CD4-positive, alpha-beta T cell treated with Interleukin-21 for 1 hour (primary cell): ENCODE measurements at places on chromosomes 16 and 17.

DNA sequence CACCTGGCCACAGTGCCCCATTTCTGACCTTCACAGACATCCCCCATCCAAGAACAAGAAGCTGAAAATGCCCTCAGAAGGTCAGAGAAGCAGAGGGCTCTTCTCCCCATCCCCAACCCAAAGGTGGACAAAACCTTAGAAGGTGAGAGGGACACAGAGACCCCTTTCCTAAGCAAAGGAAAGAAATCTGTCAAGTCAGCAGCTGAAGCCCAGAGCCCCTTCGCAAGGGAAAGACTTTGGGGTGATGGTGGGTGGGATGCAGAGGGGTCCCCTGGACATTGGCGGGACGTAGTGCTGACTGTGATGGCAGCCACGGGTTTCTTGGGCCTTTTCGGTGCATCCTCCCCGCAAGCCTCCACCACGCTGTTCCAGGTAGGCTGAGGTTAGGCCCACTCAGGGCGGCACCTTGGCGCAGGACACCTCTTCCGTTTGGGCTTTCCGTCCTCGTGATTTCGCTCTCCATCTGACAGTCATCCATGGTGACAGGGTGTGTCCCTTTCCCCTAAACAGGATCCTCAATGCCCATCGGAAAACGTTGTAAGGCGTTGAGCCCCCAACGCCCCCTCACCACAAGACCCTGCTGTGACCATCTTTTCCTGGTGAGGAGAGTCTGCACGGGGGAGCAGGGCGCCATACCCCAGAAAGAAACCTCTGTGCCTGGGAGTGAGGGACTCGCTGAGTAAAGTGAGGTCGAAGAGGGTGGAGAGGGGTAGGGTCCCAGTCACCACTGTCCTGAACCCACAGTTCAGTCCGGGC is 10.7 kb upstream of the GSDMA start:
- DNase-seq, result no peak

- DNase-seq, result no peak
Observed at GRCh38 chr17:48795444-48796162, 21.4 kb downstream of the TTLL6 start.

GRCh38 chr17:27519550-27519949 is 63.3 kb downstream of the KSR1 start:
- DNase-seq, result no peak

- peak; percentile 8 for DNase-seq
Observed at GRCh38 chr17:6420173-6420641, 14.7 kb downstream of the AIPL1 start.

DNA sequence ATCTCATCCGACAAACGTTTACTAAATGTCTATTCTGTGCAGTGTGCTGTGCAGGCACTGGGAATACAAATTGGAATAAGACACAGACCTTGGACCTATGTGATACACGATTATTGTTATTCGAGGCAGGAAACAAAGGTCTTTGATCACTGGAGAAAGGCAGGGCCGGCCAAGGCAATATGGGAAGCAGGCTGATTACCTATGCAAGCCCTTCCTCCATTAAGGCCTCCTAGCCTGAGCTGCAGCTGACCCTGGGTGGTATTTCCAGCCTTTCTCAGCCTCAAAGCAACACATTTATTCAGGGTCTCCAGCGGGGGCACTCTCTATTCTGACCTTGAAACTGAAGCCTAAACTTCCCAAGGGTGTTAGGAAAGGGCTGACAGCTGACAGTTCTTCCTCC is 13.4 kb downstream of the ST6GALNAC1 start:
- no peak for DNase-seq

- no peak for DNase-seq
Observed at GRCh38 chr16:75475420-75475847, 10.9 kb upstream of the TMEM170A start.

- DNase-seq, result no peak
Observed at GRCh38 chr16:89646906-89647305, 10.6 kb downstream of the CHMP1A start.
